ENCODE measurements at places on chromosomes 1 and 21.
A peak's percentile ranks its signal among the peaks of the same experiment; 100 is the strongest.

GRCh38 chr1:17952506-17952905, 155.1 kb upstream of the IGSF21 start:
- no peak for DNase-seq

GRCh38 chr1:54052431-54052933, 522 bp downstream of the TMEM59 start:
- peak; percentile 56 for DNase-seq

DNA sequence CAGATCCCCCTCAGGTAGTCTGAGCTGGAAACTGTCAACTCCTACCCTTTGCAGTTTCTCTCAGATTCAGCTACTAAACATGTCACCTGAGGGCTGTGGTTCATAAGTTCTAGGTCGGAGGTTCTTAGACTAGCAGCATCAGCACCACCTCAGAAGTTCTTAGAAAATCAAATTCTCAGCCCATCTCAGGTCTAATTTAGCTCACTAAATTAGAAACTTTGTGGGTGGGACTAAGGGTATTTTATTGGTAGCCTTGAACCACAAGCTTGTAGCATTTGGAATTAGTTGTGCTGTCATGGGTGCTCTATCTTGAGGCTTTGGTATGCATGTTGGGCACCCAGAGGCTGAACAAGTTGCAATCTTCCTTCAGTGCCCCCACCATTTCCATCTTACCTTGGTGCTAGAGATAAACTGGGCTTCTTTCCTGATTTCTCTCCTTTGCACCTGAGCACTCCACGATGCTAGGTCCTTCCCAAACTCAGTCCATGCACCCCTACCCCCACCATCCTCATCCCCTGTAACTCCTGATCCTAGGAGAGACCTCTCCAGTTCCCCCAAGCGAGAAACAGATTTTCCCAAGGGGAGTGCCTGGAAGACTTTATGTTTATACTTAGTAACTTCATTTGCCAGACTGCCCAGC, 54.2 kb downstream of the S1PR1 start:
- peak; percentile 61 for DNase-seq

GRCh38 chr1:151992303-151993083, 1.2 kb downstream of the S100A10 start:
- no peak for DNase-seq

DNA sequence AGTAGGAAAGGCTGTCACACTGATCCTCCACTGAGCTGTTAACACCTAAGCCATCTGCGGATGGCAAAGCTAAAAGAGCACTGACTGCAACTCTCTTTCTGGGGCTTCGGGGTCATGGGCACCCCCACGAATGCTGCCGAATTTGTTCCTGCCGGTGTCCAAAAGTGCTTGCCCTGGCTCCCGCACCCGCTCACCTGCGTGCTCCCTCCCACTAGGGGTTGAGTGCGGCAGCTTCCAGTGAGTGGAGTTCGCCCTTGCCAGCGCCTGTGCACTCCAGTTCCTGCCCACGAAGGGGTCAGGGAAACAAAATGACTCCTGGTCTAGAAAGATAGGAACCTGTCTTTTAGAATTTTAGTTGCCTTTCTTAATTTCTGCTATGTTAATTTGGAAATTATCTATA, 78.7 kb downstream of the IFI44 start:
- no peak for DNase-seq

- DNase-seq = no peak
Observed at GRCh38 chr1:1539310-1540089, 924 bp downstream of the TMEM240 start.

DNA sequence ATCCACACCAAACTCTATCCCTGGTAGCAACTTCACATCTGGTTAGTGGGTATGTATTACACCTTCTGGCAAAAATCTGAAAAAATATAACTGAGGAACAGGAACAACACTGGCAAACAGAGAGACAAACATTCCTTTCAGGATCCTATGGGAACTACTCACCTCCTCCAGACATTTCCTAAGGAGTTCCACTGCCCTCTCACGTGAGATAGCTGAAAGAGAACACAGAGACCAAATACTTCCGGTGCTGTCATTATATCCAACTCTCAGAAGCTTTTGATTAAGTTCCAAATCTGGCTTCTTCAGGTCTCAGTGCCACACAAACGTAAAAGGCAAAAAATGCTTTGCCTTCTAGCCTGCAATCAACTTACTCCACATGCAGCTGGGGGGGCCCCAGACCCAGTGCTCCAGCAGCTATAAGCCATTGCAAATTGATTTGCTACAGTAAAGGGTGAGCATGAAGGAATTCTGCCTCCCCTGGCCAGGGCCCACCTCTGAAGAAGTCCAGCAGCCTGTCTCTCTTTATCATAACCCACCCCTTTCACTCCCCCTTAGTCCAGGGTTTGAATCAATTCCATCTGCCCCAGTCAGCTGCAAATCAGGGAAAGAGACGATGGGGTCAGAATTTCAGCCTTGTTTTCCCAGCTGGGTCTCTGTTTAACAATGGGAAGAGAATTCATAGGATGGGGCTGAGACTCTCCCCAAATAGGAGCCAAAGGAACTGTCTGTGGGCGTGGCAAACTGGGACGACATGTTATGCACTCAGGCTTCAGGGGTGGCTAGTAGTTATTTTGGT, 32.2 kb downstream of the TFAP2E start:
- DNase-seq = no peak

GRCh38 chr1:154807048-154807591, 63.0 kb downstream of the KCNN3 start:
- DNase-seq = no peak

GRCh38 chr1:9589144-9589718, 520 bp downstream of the TMEM201 start:
- DNase-seq = peak; percentile 51

DNA sequence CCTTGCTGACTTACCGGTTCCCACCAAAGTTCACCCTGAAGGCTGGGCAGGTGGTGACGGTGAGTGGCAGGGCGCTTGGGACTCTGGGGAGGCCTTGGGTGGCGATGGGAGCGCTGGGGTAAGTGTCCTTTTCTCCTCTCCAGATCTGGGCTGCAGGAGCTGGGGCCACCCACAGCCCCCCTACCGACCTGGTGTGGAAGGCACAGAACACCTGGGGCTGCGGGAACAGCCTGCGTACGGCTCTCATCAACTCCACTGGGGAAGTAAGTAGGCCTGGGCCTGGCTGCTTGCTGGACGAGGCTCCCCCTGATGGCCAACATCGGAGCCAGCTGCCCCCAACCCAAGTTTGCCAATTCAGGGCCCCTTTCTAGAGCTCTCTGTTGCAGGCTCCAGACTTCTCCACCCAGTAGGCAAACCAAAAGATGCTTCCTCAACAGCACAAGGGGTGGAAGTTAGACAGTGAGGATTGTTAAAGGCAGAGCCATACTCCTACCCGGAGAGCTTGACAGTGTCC, 16.4 kb upstream of the SEMA4A start:
- no peak for DNase-seq

DNA sequence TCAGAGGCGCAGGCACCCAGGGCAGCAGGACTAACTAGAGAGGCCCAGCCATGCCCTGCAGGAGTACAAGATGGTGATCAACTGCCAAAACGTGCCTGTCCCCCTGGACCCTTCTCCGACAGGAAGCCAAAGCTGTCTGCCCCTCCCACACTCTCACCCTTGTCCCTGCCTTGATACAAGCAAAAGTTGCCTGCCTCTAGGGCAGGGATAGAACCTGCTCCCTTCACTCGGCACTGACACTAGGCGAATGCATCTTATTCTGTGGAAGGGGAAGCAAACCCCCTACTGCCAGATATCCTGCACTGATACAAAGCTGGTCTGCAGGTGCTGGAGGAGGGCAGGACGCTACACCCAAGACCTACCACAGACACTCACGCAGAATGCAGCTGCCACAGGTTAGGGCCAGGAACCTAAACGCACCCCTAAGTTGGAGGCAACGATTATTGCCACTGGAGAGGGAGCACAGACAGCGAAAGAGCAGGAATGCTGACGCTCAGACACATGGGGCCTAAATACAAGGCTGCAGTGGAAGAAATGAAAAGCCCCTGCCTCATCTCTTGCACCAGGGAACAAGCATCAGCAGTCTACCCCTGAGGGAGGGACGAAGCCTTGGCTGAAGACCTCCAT, 3.7 kb downstream of the TARBP1 start:
- DNase-seq = no peak

GRCh38 chr1:11908095-11908675, 18.0 kb downstream of the KIAA2013 start:
- peak; percentile 63 for DNase-seq

- DNase-seq = no peak
Observed at GRCh38 chr1:25924454-25924853, 18.2 kb upstream of the STMN1 start.

GRCh38 chr1:151570819-151571218, 30.7 kb downstream of the TUFT1 start:
- no peak for DNase-seq

- DNase-seq = peak; percentile 25
Observed at GRCh38 chr1:17485281-17485680, 45.8 kb upstream of the RCC2 start.

DNA sequence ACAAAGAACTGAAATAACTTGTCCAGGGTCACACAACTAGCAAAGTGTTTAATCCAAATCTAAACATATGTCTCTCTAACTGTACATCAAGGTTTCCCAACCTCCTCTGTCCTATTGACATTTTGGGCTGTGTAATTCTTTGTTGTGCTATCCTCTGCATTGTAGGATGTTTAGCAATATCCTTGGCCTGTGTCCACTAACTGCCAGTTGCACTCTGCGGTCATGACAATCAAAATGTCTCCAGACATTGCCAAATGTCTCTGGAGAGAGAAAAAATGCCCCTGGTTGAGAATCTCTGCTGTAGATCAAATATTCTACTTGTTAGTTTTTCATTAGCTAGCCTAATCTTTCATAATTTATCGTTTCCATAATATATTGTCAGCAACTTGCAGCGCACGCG, 353.4 kb upstream of the NEGR1 start:
- no peak for DNase-seq

- no peak for DNase-seq
Observed at GRCh38 chr1:64246294-64246917, 43.0 kb downstream of the UBE2U start.

GRCh38 chr1:167510244-167510643, 8.1 kb downstream of the CD247 start:
- no peak for DNase-seq

GRCh38 chr1:187956975-187957374, 1128.2 kb downstream of the PLA2G4A start:
- no peak for DNase-seq

- no peak for DNase-seq
Observed at GRCh38 chr1:229226796-229227195, 44.1 kb upstream of the RAB4A start.

- no peak for DNase-seq
Observed at GRCh38 chr1:175978476-175978875, 228.6 kb downstream of the COP1 start.

DNA sequence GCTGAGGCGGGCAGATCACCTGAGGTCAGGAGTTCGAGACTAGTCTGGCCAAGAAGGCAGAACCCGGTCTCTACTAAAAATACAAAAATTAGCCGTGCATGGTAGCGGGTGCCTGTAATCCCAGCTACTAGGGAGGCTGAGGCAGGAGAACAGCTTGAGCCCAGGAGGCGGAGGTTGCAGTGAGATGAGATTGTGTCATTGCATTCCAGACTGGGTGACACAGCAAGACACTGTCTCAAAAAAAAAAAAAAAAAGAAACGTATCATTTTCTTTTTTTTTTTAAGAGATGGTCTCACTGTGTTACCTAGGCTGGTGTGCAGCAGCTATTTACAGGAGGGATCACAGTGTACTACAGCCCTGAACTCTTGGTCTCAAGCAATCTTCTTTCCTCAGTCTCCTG, 47.3 kb downstream of the ITGB3BP start:
- DNase-seq = no peak

DNA sequence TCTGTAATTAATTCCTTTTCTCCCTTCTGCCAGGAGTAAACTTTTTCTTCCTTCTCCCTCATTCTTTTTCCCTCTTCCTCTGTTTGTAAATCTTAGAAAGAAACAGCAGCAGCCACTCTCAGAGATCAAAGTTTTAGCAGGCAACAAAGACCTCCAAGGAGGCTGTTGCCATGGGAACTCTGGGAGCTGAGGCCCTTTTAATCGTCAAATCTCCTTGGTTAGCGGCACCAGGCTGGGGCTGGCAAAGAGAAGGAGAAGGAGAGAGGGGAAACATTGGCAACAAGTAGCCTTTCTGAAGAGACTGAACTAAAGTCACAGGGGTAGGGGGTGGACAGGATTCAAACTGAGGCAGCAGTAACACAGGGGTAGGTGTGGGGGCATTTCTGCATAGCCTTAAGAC, 25.2 kb downstream of the ILDR2 start:
- DNase-seq = no peak

- no peak for DNase-seq
Observed at GRCh38 chr1:184598403-184599193, 156.1 kb downstream of the EDEM3 start.

- no peak for DNase-seq
Observed at GRCh38 chr1:199460933-199461332, 566.6 kb upstream of the NR5A2 start.

GRCh38 chr1:11967028-11967547, 13.2 kb upstream of the MFN2 start:
- no peak for DNase-seq

DNA sequence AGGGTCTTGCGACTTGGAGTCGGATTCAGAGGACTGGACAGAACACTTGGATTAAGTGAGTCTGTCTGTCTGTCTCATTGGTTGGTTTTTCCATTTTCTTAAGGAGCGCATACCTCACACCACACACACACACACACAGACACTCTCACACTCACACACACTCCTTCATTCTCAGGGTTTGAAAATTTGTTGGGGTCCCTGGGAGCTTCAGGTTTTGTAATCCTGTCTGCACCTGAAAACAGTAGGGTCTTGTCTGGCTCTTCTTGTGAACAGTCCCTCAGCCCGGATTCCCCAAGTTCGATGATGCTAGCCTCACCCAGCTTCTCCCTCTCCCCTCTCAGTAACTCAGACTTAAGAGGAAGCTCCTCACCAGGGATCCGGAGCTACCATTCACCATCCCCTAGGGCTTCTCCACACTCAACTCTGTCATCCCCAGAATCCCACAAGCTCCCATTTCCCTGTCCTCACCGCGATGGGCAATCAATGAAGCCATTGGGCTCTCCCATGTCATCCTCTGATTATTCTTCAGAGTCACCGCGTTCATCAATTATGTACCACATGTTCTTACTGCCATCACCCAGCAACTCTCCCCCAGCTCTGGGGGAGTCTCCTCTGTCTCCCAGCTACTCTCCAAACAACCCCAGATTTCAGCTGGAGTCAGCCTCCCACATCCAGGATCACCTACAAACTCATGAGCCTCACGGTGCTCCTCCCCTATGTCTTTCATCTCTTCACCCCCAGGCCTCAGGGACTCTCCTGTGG, 1530.9 kb upstream of the TPTE start:
- no peak for DNase-seq

DNA sequence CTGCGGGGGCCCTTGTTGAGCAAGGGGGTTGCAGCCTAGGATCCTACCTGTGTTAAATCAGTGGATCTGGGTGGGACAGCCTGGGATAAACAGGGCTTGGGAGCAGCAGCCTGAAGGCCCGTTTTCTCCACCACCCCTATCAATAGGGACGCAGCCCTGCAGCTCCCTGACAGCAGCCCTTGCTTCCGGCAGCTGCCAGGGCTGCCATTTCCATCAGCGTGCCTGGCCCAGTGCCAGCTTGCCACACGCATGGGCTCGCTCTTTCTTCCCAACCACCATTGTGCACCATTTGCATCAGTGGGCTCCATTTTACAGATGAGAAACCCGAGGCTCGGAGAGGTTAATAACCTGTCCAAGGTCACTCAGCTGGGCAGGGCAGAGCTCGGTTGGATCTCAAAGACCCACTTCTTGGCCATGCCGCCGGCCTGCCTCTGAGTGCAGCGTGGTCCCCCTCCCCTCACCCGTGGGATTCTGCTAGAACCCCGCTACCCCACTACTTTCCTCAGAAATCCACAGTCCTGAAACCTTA, 3.8 kb downstream of the WNT4 start:
- no peak for DNase-seq

- DNase-seq = no peak
Observed at GRCh38 chr1:214523124-214523824, 28.1 kb downstream of the PTPN14 start.

Measured in activated naive CD4-positive, alpha-beta T cell treated with anti-CD3 and anti-CD28 coated beads for 36 hours (primary cell).